Stimulated activated CD4-positive, alpha-beta T cell treated with anti-CD3 and anti-CD28 coated beads, Interleukin-1b, Interleukin-23, amount 100 ng/mL, for 1 hour (primary cell): ENCODE measurements at places on chromosomes 7 and 10.

DNA sequence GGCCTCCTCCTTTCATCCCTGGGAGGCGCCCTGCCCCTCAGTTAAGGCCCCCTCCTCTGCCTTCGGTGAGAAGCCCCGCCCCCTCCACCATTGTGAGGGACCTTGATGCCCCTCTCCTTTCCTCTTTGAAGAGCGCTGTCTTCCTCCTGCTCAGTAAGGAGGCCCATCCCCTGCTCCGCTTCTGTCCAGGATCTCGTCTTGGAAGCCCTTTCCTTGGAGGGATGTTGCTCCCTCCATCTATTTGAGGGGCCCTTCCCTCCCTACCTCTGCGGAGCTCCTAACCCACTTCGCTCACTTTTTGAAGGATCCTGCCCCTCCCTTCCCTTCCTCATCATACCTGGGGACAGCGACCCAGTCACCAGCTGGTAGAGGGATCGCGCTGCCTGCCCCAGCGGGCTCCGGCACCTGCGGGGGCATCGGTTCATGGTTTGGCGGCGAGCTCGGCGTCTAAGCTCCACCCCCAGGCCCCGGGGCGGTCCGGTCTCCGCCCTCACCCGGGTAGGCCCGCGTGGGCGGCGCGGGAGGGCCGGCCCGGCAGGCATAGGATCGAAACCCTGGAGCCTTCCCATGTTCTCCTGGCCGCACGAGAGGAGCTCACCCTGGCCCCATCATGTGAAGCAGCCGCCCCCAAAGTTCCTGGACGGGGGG, 4.1 kb downstream of the KCNIP2 start:
- DNase-seq: no peak

- no peak for DNase-seq
Observed at GRCh38 chr10:97408496-97408992, 7.4 kb upstream of the RRP12 start.

GRCh38 chr10:110758898-110759297, 112.8 kb upstream of the PDCD4 start:
- DNase-seq: no peak

- DNase-seq: no peak
Observed at GRCh38 chr10:49539320-49539885, 482 bp upstream of the ERCC6 start.

DNA sequence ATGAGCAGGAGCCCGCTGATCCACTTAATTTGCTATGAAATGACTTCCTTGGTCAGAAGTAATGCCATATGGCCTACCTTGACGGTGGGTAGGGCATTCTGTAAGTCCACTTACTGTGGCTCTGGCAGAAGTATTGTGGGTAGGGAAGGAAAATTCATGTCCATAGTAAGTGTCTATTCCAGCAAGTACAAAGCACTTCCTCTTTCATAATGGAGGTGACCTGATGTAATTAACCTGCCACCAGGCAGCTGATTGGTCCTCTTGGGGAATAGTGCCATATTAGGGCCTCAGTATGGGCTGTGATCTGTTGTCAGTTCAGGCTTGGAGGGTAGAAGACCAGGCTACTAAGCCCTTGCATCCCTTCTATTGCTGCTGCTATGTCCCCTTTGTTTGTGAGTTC, 103.9 kb downstream of the SLC37A3 start:
- no peak for DNase-seq

DNA sequence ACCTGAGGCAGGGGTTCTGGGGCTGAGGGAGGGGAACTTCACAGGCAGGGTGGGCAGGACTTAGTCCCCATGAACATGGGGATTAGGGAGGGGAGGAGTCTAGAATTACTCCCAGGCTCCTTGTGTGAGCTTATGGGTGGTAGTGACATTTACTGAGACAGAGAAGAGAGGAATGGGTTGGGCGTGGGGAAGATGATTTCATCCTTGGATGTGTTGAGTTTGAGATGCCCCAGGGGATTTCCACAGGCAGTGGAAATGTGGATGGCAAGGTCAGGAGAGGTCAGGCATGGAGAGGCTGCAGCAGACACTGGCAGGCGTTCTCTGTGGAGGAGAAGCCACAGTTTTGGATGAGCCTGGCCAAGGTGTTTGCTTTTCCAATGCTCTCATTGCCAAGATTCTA, 26.4 kb upstream of the GSDME start:
- no peak for DNase-seq

GRCh38 chr7:121267612-121268011, 61.2 kb upstream of the WNT16 start:
- no peak for DNase-seq

- DNase-seq: no peak
Observed at GRCh38 chr7:56046721-56047445, 4.4 kb downstream of the PSPH start.

- DNase-seq: no peak
Observed at GRCh38 chr7:139602143-139602722, 78.7 kb downstream of the CLEC2L start.

DNA sequence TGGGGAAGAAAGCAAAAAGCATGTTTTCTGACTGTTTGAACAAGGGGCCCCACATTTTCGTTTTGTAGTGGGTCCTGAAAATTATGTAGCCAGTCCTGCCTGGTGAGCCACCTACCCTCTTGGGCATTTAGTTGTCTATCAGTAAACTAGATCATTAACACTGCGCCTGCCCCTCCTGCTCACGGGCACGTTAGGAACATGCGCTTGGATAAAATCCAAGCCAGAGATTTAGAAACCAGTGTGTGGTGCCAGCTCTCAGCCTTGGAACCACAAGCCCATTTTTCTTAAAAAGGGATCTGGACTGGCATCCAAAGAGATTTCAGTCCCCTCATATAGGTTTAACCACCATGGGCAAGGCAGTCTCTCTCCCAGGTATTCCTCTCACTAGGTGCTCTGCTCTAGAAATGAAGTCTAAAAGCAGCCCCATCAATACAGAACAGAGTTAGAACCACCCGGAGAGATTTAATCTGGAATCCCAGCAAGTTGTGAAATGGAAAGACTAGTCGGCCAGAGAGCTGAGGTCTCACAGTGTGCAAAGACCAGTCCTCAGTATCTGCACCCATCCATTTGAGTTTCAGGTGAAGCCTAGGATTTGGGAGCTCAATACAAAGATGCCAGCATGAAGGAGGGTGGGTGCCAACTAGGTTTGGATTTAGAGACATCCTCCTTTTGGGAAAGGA, 123.9 kb upstream of the TCF7L2 start:
- no peak for DNase-seq

GRCh38 chr10:30432622-30433305, 1.2 kb upstream of the MAP3K8 start:
- DNase-seq: no peak

DNA sequence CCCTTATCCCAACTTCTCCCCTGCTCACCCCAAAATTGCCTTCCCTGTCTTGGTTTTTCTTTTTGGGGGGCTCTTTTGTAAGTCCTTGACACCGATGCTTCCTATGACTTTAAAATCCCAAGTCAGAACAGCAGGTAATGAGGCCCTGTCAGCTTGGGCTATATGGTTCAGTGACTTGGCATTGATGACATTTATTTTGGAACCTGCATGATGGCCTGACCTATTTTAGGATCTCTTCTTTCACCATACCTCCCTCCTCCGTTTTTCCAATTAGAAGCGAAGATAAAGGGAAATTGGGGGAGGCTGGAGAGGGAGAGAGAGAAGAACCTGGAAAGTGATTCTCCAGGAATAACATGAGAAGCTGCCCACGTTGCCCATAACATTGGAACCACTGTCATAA, 424.9 kb upstream of the AUTS2 start:
- no peak for DNase-seq

DNA sequence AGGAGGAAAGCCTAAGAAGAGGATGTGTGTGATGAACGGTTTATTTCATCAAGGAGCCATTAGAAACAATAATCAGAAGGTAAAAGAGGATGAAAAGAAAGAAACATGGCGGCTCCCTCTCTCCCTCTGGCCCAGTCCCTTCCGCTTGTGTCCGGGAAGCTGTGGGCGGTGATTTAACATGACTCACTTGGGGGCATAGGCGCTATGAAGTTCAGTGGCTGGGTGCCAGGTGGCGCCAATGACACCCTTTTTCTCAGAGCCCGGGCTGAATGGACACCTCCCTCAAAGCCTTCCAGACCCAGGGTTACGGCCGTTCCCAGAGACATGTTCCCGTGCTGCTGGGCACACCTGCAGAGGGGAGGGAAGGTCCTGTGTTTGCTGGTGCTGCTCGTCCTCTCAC, 244.0 kb downstream of the SKAP2 start:
- no peak for DNase-seq

DNA sequence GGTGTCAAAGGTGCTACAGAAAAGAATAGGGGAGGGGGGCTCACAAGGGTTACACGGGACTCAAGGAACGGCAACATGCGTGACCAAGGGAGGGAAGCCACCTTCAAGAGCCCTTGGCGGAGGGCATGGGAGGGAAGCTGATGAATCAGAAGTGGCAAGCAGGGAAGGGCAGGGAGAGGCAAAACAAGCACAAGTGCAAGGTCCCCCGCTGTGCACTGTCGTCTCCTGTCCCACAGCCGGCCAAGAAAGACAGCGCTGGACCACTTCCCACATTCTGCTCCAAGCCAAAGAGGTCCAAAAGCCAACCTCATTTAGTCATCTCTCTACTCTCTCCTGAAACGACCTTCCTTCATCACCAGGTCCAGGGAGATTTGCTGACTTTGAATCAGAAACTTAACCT, 102.7 kb downstream of the CALN1 start:
- no peak for DNase-seq
